ENCODE measurements at places on chromosomes 3 and 15.

DNA sequence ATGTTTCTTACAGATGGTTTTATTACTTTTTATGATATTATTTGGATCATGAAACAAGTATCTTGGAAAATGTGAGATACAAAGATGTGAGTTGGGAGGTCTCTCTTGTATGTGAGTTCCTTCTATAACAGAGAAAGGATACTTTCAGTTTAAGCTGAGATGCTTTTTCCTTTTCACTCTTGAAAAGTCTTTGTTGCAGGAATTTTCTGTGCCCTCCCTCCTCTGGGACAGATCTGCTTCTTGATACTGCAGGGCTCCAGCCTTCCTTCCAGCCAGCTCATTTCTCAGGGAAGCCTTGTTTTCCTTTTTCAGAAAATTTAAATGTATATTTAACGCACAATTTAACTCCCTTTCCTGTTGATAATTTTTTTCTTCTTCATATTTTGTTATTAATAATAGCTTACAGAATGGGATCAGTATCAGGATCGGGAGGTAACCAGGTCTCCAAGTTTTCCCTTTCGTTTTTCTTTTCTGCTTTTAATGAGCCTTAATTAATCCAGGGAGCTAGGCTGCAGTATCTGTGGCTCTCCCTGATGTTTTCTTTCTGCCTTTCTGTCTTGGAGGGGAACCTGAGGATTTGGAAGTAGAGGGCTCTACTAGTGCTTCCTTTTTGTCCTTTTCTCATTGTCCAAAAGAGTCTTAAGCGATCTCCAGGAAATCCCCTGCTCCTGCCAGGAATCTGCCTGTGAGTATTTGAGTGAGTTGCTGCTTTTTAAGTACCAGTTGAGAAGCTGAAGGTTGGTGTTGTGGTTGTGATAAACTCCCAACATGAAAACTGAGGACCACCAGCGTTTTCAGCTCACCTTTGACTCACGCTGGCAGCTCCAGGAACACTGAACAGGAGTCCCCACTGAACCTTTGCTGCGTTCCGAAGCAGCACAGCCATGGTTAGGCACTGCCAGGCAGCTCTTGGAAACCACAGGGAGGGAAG lies 105.7 kb downstream of the IGF1R start:
- no peak for DNase-seq

- no peak for DNase-seq
Observed at GRCh38 chr15:38905632-38906031, 341.0 kb upstream of the RASGRP1 start.

DNA sequence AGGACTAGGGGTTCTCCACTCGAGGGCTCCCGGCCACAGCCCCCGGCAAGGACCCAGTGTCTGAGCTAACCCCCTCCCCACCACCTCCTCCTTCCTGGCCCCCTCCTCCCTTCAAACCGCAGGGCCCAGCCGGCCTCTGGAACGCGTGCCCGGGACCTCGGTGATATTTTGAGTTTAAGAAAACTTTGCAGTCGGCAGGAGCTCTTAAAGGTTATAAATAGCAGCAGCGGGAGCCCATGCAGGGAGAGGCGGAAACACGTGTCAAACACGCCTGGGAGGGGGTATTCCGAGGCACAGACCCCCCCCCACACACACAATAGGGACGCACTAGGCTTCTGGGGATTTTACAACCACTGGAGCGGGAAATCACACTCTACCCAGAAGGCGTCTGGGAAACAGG lies 3.1 kb upstream of the PTH1R start:
- DNase-seq = no peak

- DNase-seq = no peak
Observed at GRCh38 chr15:99619712-99620111, 53.9 kb downstream of the MEF2A start.

DNA sequence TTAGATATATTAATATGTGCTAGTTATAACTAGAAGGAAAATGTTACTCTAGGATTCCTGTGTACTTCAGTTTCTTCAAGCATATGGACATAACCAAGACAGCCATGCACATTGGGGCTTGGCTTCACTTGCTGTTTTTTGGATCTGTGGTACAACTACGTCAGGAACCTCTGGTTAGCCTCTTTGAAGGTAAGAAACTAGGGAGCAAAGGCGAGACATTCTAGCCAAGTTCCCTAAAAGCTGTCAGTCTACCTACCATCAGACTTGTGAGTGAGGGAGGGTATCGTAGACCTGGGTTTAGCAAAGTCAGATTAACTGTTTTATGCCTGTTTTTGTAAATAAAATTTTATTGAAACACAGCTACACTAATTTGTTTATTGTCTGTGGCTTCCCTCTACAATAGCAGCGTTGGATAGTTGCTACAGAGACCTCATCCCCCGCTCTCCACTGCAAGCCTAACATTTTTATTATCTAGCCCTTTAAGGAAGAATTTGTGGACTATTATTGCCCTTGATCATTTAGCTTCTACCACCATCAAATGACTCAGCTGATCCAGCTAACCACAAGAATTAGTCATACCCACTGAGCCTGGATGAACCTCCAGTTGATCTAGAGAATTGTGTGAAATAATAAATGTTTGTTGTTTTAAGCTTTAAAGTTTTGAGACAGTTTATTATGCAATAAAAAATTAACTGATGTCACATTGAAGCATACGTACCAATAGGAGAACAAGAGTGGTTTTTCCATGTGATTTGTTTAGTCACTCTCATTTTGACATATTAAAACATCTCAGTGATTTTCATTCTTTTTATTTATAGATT lies 58.1 kb downstream of the RSRC1 start:
- no peak for DNase-seq

DNA sequence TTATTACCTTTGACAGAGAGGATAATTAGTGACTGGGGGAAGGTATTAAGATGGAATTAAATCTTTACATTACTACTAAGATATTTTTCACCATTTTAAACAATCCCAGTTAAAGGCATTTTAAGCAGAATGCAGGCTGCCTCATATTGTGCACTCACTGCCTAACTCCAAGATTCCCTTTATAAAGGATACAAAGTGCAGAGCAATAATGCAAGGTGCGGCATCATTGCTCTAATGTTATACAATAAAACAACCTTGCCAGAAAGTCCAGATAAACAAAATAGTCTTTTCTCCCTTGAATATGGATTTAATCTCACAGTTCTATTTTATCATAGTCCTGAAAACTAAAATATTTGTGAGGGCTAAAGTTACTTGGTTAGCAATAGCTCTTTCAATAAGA lies 1031.6 kb upstream of the SEMA6D start:
- no peak for DNase-seq

- no peak for DNase-seq
Observed at GRCh38 chr3:126721246-126721645, 17.2 kb downstream of the CHCHD6 start.

DNA sequence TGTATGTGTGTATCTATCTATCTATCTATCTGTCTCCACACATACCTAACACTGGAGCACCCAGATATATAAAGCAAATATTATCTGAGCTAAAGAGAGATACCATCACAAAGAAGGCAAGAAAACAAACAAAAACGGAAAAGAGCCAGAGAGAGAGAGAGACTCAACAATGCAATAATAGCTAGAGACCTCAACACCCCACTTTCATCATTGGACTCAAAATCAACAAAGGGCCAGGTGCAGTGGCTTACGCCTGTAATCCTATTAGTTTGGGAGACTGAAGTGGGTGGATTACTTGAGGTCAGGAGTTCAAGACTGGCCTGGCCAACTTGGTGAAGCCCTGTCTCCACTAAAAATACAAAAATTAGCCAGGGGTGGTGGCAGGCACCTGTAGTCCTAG lies 23.4 kb downstream of the NCBP2 start:
- no peak for DNase-seq

DNA sequence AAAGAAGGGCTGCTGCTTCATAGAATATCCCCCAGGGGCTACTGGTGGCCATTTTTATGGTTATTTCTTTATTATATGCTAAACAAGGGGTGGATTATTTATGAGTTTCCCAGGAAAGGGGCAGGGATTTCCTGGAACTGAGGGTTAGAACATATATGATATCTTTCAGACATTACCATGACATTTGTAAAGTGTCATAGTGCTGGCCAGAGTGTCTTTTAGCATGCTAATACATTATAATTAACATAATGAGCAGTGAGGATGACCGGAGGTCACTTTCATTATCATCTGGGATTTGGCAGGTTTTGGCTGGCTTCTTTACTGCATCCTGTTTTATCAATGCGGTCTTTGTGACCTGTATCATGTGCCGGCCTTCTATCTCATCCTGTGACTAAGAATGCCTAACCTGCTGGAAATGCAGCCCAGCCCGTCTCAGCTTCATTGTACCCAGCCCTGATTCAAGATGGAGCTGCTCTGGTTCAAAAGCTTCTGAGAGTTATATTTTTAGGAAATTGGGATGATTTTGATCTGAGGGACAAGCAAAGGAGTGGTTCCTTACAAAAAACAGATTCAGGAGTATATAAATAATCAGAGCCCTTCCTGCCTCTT lies 9.1 kb upstream of the ZBTB20 start:
- no peak for DNase-seq

- DNase-seq = no peak
Observed at GRCh38 chr3:169227911-169228310, 435.6 kb downstream of the MECOM start.
